ENCODE measurements at places on chromosomes 7 and 10.
A peak's percentile ranks its signal among the peaks of the same experiment; 100 is the strongest.

- peak; percentile 44 for DNase-seq
Observed at GRCh38 chr10:79431891-79432831, 13.3 kb downstream of the ZCCHC24 start.

GRCh38 chr7:101496017-101496416 is 133.1 kb downstream of the MYL10 start:
- DNase-seq = no peak

DNA sequence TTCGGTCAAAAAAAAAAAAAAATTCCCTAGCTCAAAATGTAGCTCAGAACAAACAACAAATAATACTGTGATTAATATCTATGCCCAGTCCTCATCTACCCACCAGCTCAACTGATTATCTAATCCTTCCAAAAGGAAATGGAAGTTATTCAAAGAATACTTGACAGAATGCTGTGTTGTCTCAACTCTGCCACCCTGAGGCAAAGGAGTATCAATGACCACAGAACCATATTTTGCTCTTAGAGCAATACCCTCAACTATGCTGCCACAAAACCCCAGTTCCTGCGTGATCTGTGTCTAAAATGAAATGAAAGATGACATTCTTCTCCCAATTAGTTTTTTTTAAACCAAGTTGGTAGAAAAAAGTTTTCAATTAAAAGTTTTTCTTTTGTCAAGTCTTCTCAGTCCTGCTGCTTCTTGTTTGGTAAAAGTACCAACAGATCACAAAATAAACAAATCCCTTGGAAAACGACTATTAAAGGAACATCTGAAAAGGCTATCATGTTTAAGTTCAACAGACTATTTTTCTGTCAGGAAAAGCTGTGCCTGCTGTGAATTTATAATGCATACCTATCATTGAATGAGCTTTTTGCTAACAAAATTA is 21.6 kb downstream of the RBM28 start:
- peak; percentile 61 for DNase-seq

GRCh38 chr10:117532451-117533107 is 10.0 kb upstream of the EMX2 start:
- DNase-seq = no peak

GRCh38 chr7:106629516-106629915 is 31.4 kb downstream of the CCDC71L start:
- DNase-seq = peak; percentile 62

- DNase-seq = no peak
Observed at GRCh38 chr7:32360127-32360526, 130.1 kb downstream of the LSM5 start.

GRCh38 chr7:73451780-73452398 is 18.3 kb downstream of the FZD9 start:
- DNase-seq = peak; percentile 59

- DNase-seq = peak; percentile 7
Observed at GRCh38 chr10:50625649-50626132, 1.9 kb upstream of the SGMS1 start.

GRCh38 chr10:9807846-9808245 is 1209.8 kb upstream of the CELF2 start:
- no peak for DNase-seq

GRCh38 chr10:5814110-5815107 is 1.2 kb upstream of the GDI2 start:
- DNase-seq = peak; percentile 16

DNA sequence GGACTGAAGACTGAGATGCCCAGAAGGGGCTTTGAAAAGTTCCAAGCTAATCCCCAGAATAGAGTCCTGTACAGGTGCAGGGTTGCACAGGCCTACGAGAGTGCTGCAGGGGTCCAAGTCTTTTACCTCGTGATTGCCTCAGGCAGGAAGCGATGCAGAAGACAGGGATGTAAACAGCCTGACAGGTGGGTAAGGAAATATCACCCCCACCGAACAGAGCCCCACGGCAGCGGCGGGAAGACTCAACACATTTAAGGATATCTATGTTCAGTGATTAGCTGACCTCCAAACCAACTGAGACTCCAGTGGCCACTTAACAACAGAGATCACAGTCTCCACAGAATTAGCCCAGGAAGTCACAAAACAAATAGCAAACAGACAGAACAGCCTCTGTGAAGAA is 73.9 kb upstream of the VIPR2 start:
- DNase-seq = no peak

DNA sequence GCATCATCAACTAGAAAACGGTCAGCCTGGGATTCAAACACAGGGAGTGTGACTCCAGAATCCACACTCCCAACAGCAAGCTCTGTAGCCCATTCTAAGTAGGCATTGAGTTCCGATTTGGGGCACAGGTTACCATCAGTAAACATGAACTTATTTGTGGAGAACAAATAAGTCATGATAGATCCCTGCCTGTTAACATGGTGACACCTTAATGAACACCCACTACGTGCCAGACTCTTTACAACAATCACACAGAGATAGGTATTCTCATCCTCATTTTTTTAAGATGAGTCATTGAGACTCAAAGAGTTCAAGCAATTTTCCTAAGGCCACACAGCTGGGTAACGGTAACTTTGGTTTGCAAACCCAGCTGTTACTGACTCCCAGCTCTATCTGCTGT is 91.5 kb downstream of the LYZL2 start:
- DNase-seq = peak; percentile 38

DNA sequence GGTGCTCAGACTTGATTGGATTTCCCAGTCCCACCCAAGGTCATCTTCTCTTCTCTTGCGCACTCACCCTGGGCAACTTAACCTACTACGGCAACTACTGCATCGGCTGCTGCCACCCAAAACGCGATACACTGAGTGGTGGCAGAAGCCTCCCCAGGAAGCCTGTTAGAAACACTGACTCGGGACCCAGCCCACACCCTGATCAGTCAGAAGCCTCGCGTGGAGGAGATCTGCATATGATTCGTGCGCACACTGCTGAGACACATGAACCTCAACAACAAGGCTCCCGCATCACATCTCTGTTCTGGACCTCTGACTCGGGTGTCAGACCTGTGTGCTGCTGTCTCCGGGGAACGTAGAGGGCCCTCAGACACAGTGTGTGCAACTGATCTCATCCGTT is 419.5 kb downstream of the PAXIP1 start:
- DNase-seq = no peak

GRCh38 chr7:36182854-36183604 is 30.0 kb downstream of the EEPD1 start:
- DNase-seq = no peak

DNA sequence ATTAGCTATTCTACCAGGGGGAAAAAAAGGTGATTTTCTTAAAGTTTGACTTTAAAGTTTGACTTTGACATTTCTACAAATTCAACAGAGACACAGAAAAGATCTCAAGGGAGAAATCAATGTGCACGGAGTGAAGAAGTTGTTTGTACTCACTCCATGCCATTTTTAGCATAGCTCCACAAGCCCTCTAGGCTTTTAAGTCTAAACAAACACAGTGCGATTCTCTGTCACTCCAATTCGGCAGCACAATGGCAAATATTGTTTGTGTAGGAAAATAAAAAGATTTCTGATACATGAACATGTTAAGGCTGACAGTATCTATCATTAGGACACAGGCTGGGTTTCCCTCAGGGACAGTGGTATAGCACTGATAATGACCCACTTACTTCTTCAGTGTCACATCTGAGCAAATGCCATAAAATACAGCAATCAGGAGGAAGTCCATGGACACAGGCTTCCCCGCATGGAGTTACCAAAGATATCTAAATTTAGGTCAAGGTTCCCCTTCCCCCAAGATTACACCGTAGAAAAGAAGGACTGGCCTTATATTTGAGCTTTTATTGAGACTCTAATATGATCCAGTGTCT is 28.0 kb downstream of the GSAP start:
- DNase-seq = no peak

DNA sequence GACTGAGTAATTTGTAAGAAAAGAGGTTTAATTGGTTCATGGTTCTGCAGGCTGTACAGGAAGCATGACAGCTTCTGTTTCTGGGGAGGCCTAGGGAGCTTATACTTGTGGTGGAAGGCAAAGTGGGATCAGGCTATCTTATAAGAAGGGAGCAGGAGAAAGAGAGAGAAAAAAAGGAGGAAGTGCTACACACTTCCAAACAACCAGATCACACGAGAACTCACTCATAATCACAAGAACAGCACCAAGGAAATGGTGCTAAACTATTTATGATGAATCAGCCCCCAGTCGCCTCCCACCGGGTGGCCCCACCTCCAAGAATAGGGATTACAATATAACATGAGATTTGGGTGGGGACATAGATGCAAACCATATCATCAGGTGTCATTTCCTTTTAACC is 89.1 kb upstream of the KCNMA1 start:
- DNase-seq = no peak

DNA sequence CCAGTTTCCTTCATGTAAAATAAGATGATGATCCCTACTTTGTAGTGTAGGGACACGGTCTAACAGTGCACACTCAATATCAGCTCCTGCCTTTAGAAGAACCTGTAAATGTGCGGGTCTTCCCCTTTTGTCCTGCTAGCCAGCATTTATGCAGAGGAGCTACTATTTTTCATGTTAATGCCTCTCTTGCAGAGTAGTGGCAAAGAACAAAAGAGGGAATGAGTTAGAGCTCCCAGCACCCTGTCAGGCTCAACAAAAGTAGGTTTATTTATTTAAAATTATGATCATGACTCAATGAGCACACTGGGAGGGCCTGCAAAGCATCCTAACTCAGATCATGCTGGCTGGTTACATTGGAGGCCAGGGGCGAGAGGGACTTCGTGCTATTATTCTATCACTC is 414.5 kb upstream of the COBL start:
- no peak for DNase-seq

DNA sequence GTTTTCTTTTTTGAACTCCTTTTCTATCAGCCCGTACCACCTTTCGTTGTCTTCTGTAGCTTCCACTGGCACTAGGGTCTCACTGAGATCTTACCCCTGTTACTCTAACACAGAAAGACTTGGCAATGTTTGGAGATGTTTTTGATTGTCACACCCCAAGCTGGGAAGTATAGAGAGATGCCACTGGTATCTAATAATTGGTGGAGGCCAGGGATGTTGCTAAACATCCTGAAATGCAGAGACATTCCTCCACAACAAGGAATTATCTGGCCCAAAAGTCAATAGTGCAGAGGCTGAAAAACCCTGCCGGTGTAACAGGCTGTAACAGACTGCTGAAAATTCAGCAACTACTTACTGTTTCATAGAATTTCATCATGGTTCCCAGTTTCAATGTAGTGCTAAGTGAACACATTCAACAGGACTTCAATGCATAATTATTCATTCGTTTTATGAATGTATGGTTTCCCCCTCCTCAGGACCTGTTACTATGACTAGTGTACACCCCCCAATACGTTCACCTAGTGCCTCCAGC is 115.9 kb downstream of the TRIM24 start:
- no peak for DNase-seq

DNA sequence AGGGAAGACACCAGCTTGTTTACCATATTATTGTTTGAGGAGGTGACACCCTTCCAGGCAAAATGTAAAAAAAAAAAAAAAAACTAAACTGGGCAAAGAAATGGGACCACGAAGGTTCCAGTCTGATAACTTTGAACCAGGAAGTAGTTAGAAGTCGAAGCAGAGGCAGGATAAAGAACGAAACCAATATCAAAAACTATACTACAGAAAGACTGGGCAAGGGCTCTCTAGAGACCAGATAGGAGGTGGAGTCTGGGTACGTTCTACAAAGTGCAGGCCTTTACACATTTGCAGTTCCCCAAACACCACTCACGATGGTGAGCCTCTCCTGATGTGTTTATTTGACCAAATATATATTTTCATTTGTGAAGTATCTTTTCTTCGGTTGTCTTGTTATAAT is 125.7 kb upstream of the CDK1 start:
- DNase-seq = no peak

GRCh38 chr10:99958302-99958701 is 51.4 kb downstream of the DNMBP start:
- DNase-seq = no peak

GRCh38 chr7:4835398-4836205 is 26.2 kb downstream of the PAPOLB start:
- DNase-seq = no peak

DNA sequence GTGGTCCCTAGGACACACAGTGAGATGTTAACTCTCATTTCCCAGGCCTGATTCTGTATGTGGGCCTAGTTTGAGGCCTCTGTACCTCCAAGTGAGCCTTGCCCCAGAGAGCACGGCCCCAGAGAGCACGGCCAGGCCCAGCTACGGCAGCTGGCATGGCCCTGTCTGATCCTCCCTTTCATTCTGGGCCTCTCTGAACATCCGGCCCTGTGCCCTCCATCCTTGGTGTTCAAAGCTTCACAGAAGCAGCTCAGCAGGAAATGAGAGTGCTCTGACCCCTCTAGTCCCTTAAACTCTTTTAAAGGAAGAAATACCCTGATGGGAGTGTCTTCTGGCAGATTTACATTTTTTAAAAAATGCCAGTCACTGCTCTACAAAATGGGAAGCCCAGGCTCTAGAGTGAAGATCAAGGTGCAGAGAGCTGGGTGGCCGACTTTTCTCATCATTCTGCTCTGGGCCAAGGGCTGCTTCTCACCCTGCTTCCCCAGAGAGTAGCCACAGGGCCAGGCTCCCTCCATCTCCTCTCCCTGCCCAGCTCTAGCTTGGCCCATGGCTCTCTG is 171.9 kb downstream of the RPS24 start:
- DNase-seq = no peak

DNA sequence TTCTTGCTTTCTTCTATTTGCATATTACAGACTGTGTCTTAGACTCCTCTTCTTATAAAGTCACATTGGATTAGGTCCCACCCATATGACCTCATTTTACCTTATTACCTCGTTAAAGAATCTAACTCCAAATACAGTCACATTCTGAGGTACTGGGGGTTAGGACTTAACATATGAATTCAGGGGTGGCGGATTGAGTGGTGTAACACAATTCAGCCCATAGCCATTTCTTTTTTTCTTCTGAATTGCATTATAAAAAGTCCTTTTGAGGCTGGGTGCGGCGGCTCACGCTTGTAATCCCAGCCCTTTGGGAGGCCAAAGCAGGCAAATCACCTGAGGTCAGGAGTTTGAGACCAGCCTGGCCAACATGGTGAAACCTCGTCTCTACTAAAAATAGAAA is 6.8 kb upstream of the HERC4 start:
- no peak for DNase-seq

GRCh38 chr7:8205537-8205936 is 56.4 kb downstream of the ICA1 start:
- DNase-seq = no peak

DNA sequence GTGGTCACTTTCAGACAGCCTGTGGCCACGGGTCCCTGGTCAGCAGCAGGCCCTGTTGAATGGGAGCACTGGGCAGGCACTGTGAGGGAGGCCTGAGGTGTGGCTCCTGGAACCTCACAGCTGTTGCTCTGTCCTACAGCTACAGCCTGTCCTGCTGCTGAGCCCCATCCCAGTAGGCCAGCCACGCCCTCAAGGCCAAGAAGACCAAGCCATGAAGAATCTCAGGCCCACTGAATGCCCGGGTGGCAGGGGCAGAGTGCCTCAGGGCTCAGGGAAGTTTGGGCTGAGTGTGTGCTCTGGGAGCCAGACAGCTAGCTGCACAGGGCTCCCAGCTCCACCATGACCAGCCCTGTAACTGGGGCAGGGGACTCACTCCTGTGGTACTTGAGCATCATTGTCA is 363.5 kb upstream of the NUPR2 start:
- no peak for DNase-seq

- DNase-seq = peak; percentile 21
Observed at GRCh38 chr7:41731493-41732435, 28.9 kb upstream of the INHBA start.

Data from EL (cell line).